Effector memory CD8-positive, alpha-beta T cell (primary cell): ENCODE measurements at places on chromosomes 12 and 14.

- H3K4me3 ChIP-seq, result no peak overlapping the region
- peaks cover 8% of the 10 kb centered on the region for H3K27me3 ChIP-seq
- no peaks in the 10 kb centered on the region for H3K4me1 ChIP-seq
- no peak for DNase-seq
- no peaks in the 10 kb centered on the region for H3K36me3 ChIP-seq
- H3K27ac ChIP-seq, result no peak overlapping the region
Observed at GRCh38 chr12:103036581-103037214, 79.2 kb downstream of the ASCL1 start.

- no peak for DNase-seq
- peak overlapping the region; percentile 72 for H3K4me3 ChIP-seq
- peaks cover 63% of the 10 kb centered on the region for H3K27me3 ChIP-seq
- peaks cover 24% of the 10 kb centered on the region for H3K4me1 ChIP-seq
- H3K27ac ChIP-seq, result no peak overlapping the region
- peaks cover 5% of the 10 kb centered on the region for H3K36me3 ChIP-seq
Observed at GRCh38 chr12:6827437-6827911, 733 bp upstream of the P3H3 start.

- H3K4me1 ChIP-seq, result no peaks in the 10 kb centered on the region
- H3K36me3 ChIP-seq, result no peaks in the 10 kb centered on the region
- no peak overlapping the region for H3K4me3 ChIP-seq
- no peak overlapping the region for H3K27ac ChIP-seq
Observed at GRCh38 chr12:28973491-28973890, 175.6 kb upstream of the FAR2 start.

DNA sequence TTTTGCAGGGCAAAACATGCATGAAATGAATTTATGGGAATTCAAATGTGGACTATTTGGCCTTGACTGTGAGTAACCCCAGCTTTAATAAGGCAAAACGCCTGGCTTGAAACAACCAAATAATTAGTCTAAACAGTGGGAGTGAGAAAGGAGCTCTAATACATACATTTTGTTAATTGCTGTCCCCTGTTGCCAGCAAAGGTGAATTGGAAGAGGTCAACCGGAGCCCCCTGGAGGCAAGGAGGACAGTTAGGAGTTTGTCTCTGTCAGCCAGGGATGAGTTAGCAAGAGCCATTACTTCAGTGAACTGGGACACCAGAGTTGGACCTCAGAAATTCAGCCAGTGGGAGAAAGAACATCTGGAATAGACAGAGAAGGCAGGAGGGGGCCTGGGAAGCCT, 17.4 kb downstream of the KRT76 start:
- no peaks in the 10 kb centered on the region for H3K4me1 ChIP-seq
- H3K4me3 ChIP-seq, result no peak overlapping the region
- no peak for DNase-seq
- H3K27me3 ChIP-seq, result peaks cover 9% of the 10 kb centered on the region
- H3K36me3 ChIP-seq, result no peaks in the 10 kb centered on the region

DNA sequence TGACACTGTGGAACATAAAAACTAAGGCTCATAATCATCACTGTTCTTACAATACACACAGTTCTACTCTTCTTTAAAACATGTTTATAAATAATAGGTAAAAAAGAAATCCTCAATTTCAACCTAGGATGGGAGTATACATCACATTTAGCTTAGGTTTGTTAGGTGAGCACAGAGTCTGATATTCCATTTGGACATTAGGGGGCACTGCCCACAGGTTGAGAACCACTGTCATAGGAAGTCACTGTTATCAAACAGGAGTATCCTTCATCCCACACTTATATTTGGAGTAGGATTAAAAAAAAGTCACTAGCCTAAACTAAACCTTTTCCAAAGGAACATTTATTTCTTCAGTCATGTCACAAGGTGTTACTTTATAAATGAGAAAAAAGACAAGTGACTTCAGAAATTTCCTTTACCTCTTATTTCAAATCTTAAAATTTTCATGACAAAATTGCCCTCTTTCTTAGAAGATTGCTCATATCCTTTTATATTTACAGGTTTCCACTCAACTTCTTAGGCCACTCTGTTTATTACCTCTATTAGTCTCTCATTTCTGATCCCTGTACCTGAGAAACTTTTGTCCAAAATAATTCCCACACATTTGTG, 240.6 kb downstream of the CPNE8 start:
- H3K36me3 ChIP-seq, result no peaks in the 10 kb centered on the region
- H3K4me1 ChIP-seq, result no peaks in the 10 kb centered on the region
- H3K27ac ChIP-seq, result no peak overlapping the region
- no peaks in the 10 kb centered on the region for H3K27me3 ChIP-seq
- no peak for DNase-seq

DNA sequence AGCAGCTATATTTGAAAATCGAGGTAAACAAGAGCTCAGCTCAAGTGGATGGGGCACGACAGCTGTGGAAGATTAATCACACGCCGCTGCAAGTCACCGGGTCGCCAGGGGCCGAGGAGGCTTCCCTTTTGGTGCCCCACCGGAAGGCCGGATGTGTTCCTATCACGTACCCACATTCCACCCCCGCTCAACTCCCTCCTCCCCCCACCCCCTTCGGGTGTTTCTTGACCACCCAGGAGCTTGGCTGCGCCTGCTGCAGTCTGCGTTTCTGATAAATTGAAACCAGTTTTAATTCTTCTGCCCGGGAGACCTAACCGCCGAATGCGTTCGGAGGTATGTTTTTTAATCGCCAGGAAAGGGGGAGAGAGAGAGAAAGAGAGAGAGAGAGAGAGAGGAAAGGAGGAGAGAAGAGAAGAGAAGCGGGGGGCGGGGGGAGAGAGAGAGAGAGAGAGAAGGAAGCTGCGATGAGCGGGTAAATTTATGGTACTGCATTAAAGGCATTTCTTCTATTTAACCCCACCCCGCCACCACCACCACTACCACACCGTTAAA, 1.8 kb downstream of the SLC8A3 start:
- peak overlapping the region; percentile 72 for H3K4me3 ChIP-seq
- peaks cover 63% of the 10 kb centered on the region for H3K27me3 ChIP-seq
- H3K27ac ChIP-seq, result no peak overlapping the region
- H3K36me3 ChIP-seq, result no peaks in the 10 kb centered on the region
- H3K4me1 ChIP-seq, result peaks cover 10% of the 10 kb centered on the region

DNA sequence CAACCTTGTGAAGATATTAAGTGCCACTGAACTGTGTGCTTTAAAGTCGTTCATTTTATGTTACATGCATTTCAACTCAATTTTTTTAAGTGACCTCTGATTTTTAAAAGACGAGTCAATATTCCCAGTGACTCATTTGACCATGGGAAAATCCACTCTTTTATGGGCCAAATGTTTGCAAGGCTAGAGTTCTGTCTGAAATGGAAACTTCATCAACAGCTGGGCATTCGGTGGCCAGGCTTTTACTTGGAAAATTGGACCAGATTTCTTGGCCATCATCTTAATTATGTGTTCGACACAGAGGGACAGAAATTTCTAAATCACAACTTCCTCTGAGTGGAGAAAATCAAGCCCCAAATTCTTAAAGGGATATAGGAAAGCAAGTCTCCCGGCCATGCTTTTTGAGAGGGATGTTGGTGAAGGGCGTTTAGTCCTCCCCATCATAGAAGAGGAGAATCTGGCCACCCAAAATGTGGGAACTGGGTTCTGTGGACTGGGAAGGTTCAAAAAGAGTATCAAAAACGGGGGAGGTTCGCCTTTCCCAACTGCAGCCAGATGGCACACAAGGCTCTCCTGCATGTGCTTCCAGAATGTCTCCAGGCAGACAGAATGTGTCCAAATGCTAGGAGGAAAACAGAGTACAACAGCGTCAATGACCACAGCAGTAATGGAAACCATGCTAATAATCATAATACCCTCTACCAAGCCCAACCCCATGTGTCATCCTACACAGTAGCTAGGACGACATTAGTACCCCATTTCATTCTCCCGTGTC, 40.9 kb upstream of the FZD10 start:
- no peaks in the 10 kb centered on the region for H3K36me3 ChIP-seq
- no peak overlapping the region for H3K4me3 ChIP-seq
- H3K4me1 ChIP-seq, result no peaks in the 10 kb centered on the region
- DNase-seq, result no peak
- H3K27me3 ChIP-seq, result peaks cover 10% of the 10 kb centered on the region

DNA sequence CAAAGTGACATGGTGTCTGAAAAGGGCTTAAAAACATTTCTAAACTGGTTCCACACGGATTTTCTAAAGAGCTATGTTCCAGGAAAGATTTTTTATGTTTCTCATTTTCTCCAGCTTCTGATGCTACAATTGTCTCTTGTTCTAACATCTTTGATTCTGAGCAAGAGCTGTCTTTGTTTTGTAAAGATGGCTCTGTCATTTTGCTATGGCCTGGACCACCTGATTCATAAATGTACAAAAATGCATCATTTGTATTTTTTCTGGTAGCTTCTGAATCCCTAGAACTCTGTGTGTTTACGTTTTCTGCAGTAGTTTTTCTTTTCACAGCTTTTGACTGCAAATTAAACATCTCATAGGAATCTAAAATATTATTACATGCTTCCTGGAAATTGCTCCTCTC, 3.2 kb downstream of the MLH3 start:
- peaks cover 23% of the 10 kb centered on the region for H3K4me1 ChIP-seq
- H3K27me3 ChIP-seq, result no peaks in the 10 kb centered on the region
- no peak for DNase-seq
- no peak overlapping the region for H3K4me3 ChIP-seq

- no peak for DNase-seq
- H3K4me1 ChIP-seq, result peaks cover 31% of the 10 kb centered on the region
- peak overlapping the region; percentile 96 for H3K27ac ChIP-seq
- peaks cover 71% of the 10 kb centered on the region for H3K36me3 ChIP-seq
Observed at GRCh38 chr14:22508150-22508457, 80.9 kb downstream of the DAD1 start.

DNA sequence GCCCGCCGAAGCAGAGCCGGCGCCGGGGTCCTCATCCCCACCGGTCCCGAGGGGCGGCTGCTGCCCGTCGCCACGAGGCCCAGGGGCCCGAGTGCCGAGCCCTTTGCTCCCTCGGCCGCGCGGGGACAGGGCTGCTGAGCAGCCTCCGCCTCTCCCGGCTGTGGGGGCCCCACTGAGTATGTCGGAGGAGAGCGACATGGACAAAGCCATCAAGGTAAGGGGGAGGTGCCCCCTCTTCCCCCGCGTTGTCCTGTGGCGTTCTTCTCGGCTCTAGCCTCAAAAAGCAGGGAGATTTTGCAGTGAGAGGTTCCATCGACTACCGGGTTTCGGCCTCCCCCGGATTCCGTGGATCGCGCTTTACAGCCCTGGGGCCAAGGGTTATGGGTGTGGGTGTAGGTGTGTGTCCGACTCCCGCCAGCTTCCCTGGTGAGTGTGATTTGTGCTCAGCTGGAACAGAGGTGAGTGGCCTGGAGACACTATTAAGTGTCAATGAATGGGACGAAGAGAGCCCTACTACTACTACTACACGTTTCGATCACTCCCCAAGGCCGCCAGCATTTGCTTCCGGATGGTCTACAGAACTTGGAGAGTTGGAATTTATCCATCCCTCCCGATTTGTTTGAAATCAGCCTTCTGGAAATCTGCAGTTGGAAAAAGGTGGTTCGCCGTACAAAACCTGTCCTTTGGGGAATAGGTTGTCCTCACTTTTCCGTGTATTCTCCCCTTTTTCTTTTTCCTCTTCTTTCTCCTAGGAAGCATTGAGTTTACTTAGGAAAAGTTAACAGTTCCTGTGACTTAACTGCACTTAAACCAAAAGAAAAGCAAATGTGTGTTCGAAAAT, 748 bp downstream of the MAPKAPK5 start:
- peaks cover 40% of the 10 kb centered on the region for H3K36me3 ChIP-seq
- peak overlapping the region; percentile 99 for H3K4me3 ChIP-seq
- H3K27me3 ChIP-seq, result no peaks in the 10 kb centered on the region
- peaks cover 40% of the 10 kb centered on the region for H3K4me1 ChIP-seq
- peak overlapping the region; percentile 99 for H3K27ac ChIP-seq

DNA sequence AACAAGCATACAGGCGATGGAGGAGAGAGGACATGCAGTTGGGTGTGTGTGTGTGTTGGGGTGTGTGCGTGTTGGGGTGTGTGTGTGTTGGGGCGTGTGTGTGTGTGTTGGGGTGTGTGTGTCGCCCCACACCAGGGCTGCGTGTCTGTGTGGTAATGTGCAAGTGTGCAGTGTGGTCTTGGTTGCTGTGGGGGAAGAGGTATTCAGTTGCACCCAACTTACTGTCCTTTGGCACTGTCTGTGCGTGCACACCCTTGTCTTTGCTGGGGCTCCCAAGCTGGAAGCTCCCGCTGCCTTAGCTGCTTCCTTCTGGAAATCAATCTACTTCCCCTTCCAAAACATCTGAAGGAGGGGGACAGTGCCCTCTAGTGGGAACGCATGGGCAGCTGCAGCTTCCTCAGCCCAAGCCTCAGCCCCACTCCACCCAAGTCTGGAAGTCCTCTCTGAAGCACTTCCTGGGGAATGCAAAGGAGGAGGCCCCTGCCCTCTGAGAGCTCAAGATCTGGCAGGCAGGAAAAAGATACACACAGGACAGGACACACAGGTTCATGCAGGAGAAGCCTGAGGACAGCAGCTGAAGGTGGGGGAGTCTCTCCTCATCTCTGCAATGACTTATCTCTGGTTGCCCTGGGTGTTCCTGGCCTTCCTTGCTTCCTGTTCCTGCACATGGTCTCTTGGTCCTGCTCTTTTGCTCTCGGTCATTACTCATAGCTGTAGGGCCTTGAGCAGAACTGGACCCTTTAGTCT, 13.1 kb downstream of the ASIC1 start:
- no peak overlapping the region for H3K27ac ChIP-seq
- peak overlapping the region; percentile 11 for H3K4me3 ChIP-seq
- DNase-seq, result peak; percentile 59

GRCh38 chr12:110354172-110354780, 49.2 kb downstream of the ANAPC7 start:
- no peaks in the 10 kb centered on the region for H3K27me3 ChIP-seq
- H3K4me1 ChIP-seq, result peaks cover 12% of the 10 kb centered on the region
- DNase-seq, result no peak
- peak overlapping the region; percentile 17 for H3K27ac ChIP-seq

GRCh38 chr12:90630006-90630405, 325.0 kb downstream of the CCER1 start:
- no peaks in the 10 kb centered on the region for H3K36me3 ChIP-seq
- no peak overlapping the region for H3K4me3 ChIP-seq
- DNase-seq, result no peak
- no peaks in the 10 kb centered on the region for H3K27me3 ChIP-seq
- no peak overlapping the region for H3K27ac ChIP-seq

DNA sequence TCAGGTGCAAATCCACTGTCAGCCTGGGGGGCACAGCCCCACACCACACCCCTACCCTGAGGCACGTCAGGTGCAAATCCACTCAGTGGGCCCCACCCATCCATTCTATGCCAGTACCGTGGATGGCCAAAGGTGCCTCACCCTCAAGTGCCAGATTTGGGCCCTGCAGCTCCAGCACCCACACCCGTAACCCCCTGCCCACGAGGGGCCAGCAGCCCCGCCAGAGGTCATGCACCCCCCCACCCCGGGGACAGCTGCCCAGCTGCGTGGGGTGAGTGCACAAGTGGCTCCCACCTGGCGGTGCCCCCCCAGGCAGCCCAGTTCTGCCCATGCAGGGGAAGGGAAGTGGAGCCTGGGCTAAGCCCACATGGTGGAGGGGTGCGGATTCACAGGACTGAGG, 51.2 kb downstream of the FBRSL1 start:
- peaks cover 11% of the 10 kb centered on the region for H3K36me3 ChIP-seq
- no peaks in the 10 kb centered on the region for H3K27me3 ChIP-seq
- H3K4me1 ChIP-seq, result peaks cover 13% of the 10 kb centered on the region
